ENCODE measurements at places on chromosomes 5 and 9.

DNA sequence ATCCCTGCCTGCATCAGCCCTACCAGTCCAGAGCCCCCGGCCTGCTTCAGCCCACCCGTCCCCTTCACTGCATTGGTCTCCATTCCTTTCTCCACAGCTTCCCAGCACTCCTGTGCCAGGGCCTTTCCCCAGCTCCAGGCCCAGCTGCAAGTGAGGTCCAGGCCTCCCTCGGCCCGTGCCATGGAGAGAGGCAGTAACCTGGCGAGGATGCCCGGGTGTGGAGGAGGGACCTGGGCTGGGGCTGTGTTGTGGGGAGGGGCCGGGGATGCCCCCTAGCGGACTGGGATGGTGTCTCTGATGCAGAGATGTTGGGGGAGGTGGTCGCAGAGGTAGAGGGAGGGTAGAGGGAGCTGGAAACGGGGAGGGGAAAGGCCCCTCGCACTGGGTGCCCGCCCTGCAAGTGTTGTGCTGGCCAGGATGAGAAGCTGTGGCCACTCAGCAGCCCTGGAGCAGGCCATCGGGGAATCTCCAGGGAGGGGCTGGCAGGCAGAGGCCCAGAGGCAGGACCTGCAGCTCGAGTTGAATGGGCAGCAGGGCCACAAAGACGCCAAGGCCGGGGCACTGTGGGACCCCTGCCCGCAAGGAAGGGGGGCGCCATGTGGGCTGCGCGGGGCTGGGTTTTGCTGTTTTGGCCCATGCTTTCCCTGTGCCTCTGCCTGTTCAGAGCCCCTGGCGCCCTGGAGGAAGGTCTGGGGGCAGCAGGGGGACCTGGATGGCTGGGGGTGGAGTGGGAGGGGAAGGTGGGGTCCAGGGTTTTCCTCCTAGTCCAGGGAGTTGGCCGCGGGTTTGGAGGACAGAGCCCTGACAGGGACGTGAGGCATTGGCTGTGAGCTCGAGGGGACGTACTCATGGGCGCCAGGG lies 26.0 kb upstream of the NKD2 start:
- DNase-seq = no peak

GRCh38 chr9:116087246-116087645 lies 66.3 kb upstream of the PAPPA start:
- no peak for DNase-seq

DNA sequence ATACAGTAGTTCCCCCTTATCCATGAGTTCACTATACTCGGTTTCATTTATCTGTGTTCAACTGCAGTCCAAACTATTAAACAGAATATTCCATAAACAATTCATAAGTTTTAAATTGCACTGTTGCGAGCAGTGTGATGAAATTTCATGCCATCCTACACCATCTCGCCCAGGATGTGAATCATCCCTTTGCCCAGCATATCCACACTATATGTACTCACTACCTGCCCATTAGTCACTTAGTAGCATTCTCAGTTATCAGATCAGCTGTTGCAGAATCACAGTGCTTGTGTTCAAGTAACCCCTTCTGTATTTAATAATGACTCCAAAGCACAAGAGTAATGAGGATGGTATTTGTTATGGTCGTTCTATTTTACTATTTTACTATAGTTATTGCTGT lies 51.5 kb downstream of the SHOC1 start:
- DNase-seq = no peak

DNA sequence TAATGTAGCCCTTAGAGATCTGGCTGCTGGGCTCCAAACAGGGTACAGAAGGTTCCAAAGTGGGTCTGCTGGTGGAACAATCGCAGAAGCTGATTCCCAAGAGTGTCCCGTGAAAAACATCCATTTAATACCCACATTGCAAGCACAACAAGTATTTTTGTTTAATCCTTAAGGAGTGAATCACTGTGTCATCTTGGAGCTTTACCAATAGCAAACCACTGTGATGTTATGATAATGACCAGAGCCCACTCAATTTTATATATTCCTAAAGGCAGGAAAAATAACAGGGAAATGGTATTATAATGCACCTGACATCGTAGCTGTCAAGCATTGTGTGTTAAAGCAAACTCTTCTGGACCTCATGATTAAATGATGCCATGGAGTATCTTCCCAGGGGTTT lies 291.9 kb downstream of the FBXL7 start:
- DNase-seq = no peak

- no peak for DNase-seq
Measured at GRCh38 chr9:127165116-127165515, 42.7 kb upstream of the ANGPTL2 start.

DNA sequence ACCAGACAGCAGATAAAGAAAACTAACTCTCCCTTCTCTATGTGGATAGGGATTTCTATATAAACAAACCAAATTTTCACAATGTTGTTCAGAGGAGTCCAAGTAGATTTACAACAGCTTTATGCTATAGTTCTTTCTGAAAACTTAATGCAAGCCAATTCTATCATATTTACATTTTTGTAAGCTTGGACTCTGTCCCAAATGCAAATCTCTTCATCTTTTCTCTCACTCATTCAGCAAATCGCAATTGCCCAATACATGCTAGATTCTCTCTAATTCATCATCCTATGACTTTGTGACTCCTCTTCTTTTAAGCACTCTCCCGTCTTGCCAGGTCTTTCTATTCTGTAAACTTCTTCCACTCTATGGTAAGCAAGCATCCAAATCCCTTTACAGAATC lies 39.1 kb upstream of the UGT3A2 start:
- DNase-seq = no peak

DNA sequence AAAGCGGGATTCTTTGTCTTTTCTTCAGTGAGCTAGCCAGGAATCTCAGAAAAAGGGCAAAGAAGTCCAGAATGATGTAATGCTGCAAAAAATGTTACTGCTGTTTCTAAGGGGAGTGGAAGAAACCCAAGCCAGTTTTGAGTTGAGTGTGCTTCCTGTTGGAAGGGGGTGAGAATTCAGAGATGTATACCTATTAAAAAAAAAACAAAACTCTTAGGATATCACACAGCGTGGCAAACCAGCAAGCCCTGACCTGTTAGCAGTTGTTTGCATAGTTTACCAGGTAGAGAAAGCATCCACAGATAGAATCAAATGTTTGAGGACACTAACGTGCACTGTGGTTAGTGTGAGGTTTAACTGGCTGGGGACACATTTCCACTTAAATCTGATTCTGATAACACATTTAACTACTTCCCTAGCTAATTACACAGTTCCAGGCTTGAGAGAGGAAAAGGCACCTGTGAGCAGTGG lies 11.4 kb downstream of the BASP1 start:
- no peak for DNase-seq

GRCh38 chr9:34506623-34507022 lies 16.2 kb downstream of the ENHO start:
- no peak for DNase-seq

DNA sequence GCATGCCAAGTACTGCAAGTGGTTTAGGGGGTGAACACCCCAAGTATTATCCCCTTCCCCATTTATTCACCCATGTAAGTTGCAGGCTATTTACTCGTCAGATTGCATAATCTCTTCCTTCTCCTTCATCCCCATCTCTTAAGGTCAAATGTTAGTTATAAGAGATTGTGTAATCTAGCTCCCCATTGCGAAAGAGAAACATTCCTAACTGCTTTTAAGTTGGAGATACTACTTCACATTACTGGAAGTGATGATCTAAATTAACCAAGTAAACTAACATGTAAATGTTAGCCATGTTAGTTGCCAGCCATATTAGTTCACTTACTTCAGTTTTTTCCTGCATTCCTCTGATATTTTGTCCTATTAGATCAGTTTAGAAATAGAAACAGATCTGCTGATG lies 262.3 kb downstream of the TAF11L14 start:
- DNase-seq = no peak

- no peak for DNase-seq
Measured at GRCh38 chr5:1432296-1432695, 12.9 kb downstream of the SLC6A3 start.

- no peak for DNase-seq
Measured at GRCh38 chr5:35821513-35821912, 35.2 kb upstream of the IL7R start.

DNA sequence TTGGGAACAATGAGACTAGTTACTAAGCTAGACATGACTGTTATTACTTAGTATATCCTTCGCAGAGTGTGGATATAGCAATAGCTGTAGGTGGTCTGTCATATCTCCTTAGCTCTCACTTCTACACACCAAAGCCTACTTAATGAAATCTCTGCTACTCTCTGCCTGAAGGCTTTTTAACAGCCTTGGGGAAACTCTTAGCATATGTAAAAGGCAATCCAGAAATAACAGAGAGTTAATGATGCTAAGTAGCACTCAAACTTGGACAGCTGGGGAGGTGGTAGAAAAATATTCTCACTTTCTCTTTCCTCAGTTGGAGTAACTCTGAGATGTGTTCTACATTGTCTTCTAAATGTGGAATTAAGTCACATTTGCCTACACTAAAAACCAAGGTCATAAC lies 30.2 kb upstream of the C6 start:
- no peak for DNase-seq

DNA sequence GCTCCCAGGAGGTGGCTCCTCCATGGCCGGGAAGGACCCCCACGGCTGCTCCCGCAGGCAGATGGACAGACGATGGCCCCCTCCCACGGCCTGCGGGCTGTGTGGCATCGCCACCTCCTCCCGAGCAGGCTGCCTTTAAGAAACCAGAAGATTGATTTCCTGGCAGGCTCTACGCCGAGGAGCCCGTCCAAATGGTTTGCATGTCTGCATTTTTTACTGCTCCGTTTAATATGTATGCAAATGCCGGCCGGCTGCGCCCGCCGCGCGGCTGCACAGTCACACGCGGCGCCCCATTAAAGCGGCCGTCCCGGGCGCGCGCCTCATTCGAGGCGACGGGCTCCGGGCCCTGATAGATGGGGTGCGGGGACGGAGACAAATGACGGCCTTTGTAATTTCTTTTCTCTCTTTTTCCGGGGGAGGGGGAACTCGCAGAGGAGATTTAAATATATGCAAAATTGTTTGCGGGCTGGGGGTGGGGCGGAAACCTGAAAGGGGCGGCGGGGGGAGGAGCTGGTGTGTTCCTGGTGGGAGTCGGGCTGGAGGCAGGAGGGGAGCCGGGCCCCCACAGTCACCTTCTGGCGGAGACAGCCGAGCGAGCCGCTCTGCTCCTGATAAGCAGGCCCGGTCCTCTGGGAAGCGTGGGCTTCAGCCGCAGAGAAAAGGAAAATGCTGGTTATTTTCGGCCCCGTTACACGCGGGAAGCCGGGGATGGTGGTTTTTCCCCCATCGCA lies 158.7 kb upstream of the IER5L start:
- DNase-seq = peak; percentile 29

DNA sequence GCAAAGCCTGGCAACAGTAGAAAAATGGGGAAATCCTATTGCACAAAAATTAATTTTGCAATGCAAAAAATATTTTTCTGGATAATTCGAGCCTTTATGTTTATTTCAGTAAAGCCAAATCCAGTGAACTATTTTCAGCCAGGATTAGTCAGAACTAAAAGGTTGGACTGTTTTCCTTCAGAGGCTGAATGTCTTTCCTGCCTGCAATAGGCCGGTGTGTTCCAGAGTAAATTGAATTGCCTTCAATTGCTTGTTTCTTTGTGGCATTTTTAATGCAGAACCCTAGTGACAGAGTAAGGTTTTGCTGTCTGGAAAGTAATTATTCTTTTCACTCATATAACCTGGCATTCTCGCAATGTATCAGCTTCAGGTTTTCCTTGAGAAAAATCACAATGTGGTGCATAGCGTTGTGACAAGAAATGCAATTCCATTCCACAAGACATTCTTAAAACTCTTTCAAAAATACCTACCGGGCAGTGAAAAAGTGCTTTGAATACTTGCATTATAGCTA lies 183.7 kb downstream of the GLIS3 start:
- no peak for DNase-seq

GRCh38 chr9:131275332-131276093 lies 797 bp downstream of the FAM78A start:
- no peak for DNase-seq

DNA sequence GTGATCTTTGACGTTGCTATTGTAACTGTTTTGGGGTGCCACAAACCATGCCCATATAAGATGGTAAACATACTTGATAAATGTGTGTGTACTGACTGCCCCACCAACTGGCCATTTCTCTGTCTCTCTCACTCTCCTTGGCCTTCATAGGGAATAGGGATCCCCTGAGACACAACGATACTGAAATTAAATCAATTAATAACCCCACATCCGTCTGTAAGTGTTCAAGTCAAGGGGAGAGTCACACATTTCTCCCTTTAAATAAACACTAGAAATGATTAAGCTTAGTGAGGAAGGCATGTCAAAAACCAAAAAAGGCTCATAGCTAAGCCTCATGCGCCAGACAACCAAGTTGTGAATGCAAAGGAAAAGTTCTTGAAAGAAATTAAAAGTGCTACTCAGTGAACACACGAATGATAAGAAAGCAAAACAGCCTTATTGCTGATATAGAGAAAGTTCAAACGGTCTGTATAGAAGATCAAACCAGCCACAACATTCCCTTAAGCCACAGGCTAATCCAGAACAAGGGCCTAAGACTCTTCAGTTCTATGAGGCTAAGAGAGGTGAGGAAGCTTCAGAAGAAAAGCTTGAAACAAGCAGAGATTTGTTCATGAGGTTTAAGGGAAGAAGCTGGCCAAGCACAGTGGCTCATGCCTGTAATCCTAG lies 111.1 kb downstream of the UGCG start:
- no peak for DNase-seq

DNA sequence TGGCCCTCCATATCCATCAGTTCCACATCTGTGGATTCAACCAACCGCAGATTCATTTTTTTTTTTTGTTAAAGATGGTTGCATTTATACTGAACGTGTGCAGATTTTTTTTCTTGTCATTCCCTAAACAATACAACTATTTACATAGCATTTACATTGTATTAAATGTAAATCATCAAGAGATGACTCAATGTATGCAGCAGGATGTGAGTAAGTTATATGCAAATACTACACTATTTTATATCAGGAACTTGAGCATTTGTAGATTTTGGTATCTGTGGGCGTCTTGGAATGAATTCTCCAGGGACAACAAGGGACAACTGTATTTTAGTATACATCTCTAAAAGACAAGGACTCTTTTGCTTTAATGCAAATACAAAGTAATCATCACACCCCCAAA lies 299.2 kb upstream of the ZNF608 start:
- DNase-seq = no peak

- peak; percentile 30 for DNase-seq
Measured at GRCh38 chr5:150000990-150001659, 586 bp downstream of the HMGXB3 start.

GRCh38 chr5:142316051-142316450 lies 8.8 kb downstream of the SPRY4 start:
- DNase-seq = no peak

DNA sequence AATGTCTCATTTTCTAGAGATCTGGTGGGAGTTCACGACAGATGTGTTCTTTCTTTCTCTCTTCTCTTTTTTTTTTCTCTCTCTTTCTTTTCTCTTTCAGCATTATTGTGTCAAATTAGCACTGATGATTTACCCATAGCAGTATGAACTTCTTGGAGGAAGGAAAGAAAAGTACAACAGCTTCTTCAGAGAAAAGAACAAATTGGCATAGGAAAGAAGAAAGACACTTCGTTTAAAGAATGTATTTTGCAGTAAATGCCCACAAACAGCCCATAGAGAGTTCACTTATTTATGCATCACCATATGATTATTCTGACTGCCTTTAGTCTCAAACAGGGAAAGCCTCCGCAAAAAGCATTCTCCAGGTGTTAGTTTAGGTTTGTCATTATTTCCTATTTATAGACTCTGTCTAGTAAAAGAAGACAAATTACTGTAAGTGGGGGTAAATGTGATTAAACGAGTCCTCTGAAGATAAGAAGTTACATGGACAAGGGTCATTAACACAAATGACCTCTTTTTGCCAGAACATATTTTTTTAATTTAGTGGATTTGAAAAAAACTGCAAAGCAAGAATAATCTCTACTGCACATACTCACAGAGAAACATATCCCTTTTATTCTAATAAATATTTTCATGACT lies 68.0 kb downstream of the POU5F2 start:
- no peak for DNase-seq

GRCh38 chr9:129011761-129012181 lies 16.4 kb downstream of the SH3GLB2 start:
- no peak for DNase-seq

All from activated CD4-positive, alpha-beta T cell treated with anti-CD3 and anti-CD28 coated beads for 4 hours (primary cell).